ENCODE measurements at places on chromosomes 16 and 17. TPM values are rescaled to one million over a fixed set of nuclear protein-coding genes. Genes with fewer than 3 reads are reported as not detected.

DNA sequence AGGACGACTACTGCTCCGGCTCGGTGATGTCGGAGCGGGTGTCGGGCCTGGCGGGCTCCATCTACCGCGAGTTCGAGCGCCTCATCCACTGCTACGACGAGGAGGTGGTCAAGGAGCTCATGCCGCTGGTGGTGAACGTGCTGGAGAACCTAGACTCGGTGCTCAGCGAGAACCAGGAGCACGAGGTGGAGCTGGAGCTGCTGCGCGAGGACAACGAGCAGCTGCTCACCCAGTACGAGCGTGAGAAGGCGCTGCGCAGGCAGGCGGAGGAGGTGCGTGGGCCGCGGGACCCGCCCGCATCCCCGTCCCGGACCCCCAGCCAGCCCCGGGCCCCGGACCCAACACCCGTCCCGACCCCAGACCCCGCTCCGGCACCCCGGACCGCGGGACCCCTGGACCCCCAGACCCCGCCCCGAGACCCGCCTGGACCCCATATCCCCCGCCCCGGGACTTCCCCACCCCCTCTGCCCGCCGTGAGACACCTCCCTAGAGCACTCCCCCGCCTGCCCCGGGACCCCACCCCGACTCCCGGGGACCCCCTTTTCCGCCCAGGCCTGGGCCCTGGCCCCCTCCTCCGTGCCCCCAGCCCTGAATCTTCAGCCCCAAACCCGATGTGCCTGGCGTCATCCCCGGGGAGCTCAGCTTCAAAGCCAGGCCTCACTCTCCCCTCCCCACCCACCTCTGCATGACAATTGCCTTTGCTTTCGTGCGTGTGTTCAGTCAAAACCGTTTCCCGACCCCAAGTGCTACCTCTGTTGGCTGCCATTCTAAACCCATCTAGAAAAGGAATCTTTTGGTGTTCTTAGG is 594 bp downstream of the MAPK8IP3 start:
- DNase-seq = no peak

DNA sequence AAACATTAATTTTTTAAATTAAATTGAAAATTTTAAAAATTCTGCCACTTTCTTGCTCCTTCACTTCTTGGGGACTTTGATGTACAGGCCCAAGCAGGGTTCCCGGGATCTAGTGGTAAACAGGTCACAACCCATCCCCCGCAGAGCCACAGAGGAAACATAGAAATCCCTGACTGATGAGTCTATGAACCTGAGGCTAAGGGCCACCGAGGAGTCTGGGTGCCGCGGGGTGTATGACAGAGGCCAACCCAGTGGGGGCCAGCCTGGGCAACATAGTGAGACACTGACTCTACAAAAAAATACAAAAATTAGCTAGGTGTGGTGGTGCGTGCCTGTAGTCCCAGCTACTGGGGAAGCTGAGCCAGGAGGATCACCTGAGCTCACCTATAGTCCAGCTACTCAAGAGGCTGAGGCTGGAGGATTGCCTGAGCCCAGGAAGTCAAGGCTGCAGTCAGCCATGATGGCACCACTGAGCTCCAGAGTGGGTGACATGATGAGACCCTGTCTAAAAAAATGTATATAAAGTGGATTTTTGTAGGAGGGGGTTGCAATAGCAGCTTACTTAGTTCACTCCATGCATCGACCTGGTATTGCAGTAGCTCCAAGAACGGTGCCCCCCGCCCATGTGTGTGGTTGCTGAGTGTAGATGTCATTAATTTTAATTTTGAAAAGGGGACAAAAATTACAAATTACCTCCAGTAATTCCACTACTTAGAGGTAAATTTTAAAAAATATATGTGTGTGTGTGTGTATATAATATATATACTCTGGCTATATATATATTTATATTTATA is 9.2 kb upstream of the FLYWCH1 start:
- no peak for DNase-seq

GRCh38 chr16:89330177-89330856 is 112.8 kb downstream of the ZNF778 start:
- no peak for DNase-seq

DNA sequence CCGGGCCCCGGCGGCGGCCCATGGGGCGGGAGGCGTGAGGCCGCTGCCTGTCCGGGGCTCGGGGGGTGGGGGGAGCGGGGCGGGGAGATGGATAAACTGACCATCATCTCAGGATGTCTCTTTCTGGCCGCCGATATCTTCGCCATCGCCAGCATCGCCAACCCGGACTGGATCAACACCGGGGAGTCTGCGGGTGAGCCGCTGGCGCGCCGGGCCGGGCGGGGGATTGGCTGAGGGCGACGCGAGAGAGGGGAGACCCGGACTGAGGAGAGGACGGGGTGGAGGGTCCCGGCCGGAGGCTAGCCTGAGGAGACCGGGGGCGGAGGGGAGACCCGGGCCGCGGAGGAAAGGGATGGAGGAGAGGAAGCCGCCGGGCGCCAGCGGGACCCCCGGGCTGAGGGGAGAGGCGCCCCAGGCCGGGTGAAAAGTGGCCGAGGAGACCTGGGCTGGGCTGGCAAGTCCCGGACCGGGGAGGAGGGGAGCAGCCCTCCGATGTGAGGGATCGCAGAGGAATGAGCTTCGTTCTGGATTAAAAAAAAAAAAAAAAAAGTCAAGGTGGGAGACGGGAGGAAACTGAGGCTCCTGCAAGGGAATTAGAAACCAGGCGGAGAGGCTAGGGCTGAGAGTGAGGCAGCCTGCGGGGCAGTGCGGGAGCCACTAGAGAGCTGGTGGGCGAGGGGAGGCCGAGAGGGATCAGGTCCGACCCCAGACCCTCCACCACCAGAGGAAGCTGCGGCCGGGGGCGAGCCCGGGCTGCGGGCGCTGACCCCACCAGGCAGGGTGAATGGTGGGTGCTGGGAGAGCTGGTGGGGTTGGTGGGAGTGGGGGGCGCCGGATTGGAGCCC is 526 bp downstream of the MOSMO start:
- no peak for DNase-seq

DNA sequence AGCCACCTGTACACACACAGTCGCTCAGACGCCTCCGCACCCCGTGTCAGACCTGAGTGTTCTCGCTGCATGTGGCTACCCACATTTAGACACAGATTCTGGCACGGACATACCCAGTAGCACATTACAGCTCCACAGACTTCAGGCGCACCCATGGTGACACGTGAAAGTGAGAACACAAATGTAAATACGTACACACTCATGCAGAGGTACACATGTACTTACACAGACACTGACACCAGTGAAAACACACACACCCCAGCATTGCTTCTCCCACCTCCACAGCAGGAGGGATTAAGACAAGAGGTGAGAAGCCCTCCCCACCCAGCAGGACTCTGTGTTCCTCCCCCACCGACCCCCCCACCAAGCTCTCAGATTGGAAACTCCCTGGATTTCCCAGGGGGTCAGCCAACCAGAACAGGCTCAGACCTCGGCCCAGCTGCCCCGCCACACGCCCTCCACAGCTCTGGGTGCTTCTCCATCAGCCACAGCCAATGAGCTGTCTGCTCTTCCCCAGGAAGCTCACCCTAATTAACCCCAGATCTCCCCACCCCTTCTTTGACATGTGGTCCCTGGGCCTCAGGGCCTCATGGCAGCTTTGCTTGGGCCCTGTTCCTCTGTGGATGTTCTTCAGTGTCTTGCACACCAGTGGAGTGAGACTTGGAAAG is 5.3 kb upstream of the FOXN1 start:
- DNase-seq = no peak

DNA sequence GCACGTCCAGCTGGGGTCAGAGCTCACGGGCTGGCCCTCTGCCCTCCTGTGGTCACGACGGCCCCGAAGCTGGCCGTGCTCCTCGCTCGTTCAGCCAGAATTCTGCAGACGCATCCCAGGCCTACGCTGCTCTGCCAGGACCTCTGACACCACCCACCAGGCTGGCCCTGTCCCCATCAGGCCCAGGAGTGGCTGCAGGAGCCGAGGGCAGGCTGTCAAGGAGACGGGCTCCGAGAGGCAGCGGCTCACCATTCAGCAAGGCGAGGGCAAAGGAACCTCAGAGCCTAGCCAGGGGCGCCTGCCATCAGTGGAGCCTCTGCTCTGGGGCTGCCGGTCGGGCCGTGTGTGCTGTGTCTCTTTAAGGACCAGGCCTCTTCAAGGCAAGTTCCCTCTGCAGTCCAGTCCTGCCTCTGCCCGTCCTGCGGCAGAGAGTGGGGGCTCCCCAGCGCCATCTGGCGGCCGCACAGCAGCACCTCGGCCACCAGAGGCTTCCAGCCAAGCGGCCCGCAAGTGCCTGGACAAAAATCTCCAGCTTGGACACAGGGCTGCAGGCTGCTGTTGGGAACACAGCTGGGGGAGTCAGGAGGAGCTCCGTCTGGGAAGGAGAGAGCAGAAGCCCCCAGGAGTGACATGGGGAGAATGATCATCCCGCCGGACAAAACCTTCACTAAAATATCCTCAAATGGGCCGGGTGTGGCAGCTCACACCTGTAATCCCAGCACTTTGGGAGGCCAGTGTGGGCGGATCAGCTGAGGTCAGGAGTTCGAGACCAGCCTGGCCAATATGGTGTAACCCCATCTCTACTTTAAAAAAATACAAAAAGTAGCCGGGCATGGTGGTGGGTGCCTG is 7.4 kb upstream of the ABR start:
- DNase-seq = peak; percentile 97

GRCh38 chr17:66829386-66829864 is 5.5 kb upstream of the CACNG5 start:
- no peak for DNase-seq

DNA sequence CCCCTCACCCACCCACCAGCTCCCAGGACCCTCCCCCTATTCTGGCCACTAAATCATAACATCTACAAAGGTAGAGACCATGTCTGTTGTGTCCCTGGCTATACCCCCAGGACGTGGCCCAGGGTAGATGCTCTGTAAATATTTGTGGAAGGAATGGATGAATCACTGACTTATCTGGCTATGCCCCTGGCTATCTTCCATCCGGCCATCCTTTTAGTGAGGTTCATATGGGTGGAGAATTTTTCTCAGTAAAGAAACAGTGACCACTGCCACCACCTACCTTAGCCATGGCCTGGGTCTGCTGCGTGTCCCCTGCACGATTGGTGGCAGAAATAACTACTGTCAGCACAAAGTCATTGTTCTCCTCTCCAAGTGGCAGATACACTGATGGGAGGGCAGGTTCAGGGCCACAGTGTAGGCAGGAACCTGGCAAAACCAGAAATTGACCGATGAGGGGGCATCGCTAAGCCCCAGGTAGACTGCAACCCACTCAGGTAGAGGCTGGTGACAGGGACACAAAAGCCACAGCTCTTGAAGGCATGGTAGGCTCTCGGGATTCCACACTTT is 63.1 kb upstream of the BCO1 start:
- no peak for DNase-seq

- DNase-seq = no peak
Measured at GRCh38 chr16:53980675-53981074, 276.7 kb downstream of the FTO start.

DNA sequence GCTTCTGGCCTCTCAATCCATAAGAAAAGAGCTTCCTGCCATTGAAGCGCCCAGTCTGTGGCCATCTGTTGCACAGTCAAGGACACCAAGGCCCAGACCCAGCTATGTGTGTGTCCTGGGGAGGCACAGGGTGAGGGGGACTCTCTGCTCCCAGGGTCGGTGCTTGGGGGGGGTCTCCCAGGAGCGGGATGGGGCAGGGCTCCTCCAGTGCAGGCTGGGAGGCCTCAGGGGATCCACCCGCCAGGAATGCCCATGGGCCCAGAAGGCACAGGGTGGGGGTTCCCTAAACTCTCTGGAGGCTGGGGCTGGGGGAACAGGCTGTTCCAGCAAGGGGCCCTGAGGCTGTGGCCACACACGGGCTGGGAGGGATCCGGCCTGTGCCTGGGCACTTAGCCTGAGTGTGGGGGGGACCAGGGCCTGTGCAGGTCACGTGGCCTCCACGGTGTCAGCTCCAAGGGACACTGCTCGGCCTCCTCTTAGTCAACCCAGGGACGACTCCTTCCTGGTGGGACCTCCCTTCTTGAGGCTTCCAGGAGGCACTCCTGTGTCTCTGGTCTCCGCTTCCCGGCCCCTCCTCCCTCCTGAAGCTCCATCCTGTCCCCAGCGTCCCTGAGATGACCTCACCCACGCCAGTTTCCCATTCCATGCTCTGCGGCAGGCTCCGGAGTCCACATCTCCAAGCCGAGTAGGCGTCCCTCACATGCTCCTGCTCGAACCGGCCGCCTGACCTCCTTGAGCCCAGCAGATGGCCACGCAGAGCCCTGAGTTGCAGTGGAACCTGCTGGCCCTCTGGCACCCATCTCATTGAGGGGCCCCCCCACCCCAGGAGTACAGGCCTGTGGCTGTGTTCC is 23.1 kb upstream of the BAHCC1 start:
- DNase-seq = no peak

GRCh38 chr16:67888331-67888730 is 3.6 kb downstream of the NRN1L start:
- no peak for DNase-seq

GRCh38 chr17:4852567-4853207 is 19.5 kb downstream of the MINK1 start:
- DNase-seq = no peak

DNA sequence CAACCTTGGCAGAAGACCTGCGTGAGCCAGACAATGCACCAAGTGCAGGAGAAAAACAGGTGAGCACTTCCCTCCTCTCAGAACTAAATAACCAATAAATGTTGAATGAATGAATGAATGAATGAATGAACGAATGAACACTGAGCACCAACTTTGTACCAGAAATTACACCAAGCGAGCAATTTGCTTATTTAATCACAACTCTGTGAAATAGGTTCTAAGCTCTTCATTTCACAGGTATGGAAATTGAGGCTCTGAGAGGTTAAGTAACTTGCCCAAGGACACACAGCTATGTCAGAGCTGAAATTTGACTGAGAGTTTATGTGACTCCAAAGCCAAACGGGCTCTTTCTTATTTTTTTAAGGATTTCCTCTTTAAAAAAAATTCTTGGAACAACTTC is 38.0 kb downstream of the TMEM132E start:
- DNase-seq = no peak

DNA sequence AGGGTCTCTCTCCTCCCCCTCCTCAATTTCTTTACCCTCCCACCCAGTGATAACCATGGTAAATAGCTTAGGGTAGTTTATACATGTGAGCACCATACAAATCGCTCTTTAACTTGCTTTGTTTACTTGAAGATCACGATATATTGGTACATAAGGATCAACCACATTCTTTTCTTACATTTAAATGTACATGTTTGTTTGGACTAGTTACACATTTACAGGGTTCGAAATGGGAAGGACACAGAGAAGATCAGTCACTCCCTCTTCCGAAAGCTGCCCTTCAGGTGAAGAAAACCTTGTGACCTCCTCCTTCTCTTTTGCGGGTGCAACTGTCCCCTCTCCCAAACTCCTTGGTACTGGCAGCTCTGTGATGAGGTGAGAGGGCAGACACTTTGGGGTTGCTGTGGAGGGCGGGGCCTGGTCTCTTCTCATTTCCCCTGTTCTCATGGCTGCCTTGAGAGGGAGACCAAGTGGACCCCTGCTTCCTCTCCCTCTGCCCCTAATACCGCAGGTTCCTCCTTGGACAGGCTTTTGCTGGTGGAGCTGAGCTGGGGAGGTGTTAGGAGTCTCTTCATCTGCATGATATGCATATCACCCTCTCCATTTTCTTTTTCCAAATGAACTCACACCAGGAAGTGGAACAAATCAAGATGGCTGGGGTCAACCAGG is 4.7 kb upstream of the PIK3R6 start:
- DNase-seq = no peak

GRCh38 chr17:75250009-75250471 is 11.4 kb downstream of the GGA3 start:
- DNase-seq = no peak

- DNase-seq = no peak
Measured at GRCh38 chr16:81676066-81676882, 102.8 kb upstream of the PLCG2 start.

Gene GRB7
- 1.2 TPM for total RNA-seq

Gene DCXR
- 71.0 TPM for total RNA-seq

Gene GLP2R
- total RNA-seq = 2.0 TPM

Gene PTRH2
- 19.6 TPM for total RNA-seq

Gene BICDL2
- total RNA-seq = not detected

Gene KRTAP4-1
- total RNA-seq = not detected

Gene CCDC137
- total RNA-seq = 14.9 TPM

Gene TIMM22
- 12.8 TPM for total RNA-seq
